ENCODE measurements at places on chromosomes 1 and 21. TPM values are rescaled to one million over a fixed set of nuclear protein-coding genes. Genes with fewer than 3 reads are reported as not detected.
A peak's percentile ranks its signal among the peaks of the same experiment; 100 is the strongest.

- peak; percentile 43 for DNase-seq
These were observed 9.4 kb downstream of the COL6A1 start for GRCh38 chr21:45990741-45991605.

- DNase-seq = no peak
These were observed 1.2 kb upstream of the KIRREL1 start for GRCh38 chr1:157992031-157992832.

- DNase-seq = no peak
These were observed 46.9 kb upstream of the SMYD2 start for GRCh38 chr1:214233856-214234634.

Gene SPRR1A
- total RNA-seq = not detected
